Cardiac fibroblast (primary cell): ENCODE measurements at places on chromosomes 3 and 15.

- no peak for DNase-seq
Observed at GRCh38 chr3:195019335-195019734, 251.6 kb downstream of the XXYLT1 start.

DNA sequence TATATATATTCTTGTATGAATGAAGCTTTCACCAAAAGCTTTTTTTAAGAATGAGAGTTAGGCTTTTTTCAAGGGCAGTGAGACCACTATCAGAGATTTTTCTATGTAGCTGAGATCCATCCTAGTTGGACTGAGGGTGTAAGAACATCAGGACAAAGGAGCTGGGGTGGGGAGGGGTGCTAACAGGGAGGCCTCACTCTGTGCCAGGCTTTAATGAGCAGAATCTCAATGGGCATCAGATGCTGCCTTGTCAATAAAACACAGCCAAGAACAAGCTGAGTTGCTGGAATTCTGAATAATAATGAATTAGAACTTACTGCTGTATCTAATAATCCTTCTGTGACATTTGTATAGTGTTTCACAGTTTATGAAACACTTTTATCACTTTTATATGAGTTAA is 41.4 kb upstream of the USP3 start:
- DNase-seq: no peak

DNA sequence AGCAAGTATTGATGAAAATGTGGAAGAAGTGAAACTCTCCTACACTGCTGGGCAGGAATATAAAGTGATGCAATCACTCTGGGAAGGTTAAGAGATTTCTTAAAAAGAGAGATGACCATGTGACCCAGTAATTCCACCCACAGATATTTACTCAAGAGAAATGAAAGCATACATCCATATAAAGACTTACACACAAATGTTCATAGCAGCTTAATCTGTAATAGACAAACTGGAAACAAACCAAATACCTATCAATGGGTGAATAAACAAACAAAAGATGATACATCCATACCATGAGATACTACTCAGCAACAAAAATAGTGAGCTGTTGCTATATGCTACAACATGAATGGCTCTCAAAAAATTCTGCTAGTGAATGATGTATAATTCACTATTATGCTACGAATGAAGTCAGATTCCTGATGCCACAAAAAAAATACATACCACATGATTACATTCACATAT is 463.3 kb downstream of the MAGI1 start:
- peak; percentile 55 for DNase-seq

DNA sequence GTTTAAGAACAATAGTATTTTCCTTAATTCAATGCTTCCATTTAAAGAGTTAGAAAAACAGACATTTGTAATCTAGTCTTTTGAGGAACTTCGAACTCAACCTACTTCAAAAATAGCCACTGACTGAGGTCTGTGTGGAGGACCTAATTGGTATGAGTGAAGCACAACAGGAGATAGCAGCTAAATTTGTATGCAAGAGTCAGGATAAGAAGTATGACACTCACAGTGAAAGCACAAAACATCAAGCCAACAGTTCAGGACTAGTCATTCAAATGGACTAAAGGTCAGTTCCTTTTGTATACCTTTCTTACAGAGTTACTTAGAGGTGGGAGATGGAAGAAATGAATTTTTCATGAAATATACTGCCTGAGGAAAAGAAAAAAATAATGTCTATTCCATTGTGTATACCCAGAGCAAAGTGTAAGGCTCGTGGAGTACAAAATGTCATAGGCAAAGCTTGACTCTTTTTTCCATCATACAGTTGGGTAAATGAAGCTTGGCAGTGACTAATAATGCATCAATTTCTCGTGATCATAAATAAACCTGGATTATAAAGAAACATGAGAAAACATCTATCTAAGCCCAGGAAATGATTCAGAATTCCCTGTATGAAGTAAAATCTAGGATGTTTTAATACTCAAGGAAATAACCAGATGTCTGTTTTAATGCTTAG is 1005.2 kb upstream of the CADM2 start:
- DNase-seq: no peak

- peak; percentile 80 for DNase-seq
Observed at GRCh38 chr15:40894681-40895448, 615 bp downstream of the VPS18 start.

GRCh38 chr15:32682569-32682968 is 35.2 kb upstream of the GREM1 start:
- peak; percentile 98 for DNase-seq
